ENCODE measurements at places on chromosomes 7 and 10. TPM values are rescaled to one million over a fixed set of nuclear protein-coding genes. Genes with fewer than 3 reads are reported as not detected.

- H3K4me1 ChIP-seq, result peaks cover 3% of the 10 kb centered on the region
- DNase-seq, result no peak
- H3K4me3 ChIP-seq, result no peak overlapping the region
- H3K36me3 ChIP-seq, result no peaks in the 10 kb centered on the region
- no peak overlapping the region for H3K27ac ChIP-seq
These were observed 17.1 kb upstream of the SCIN start for GRCh38 chr7:12553416-12553815.

GRCh38 chr10:133156674-133157579 is 3.1 kb upstream of the KNDC1 start:
- H3K27ac ChIP-seq, result no peak overlapping the region
- no peak overlapping the region for H3K4me3 ChIP-seq
- H3K27me3 ChIP-seq, result peaks cover 29% of the 10 kb centered on the region
- DNase-seq, result no peak
- no peaks in the 10 kb centered on the region for H3K4me1 ChIP-seq

DNA sequence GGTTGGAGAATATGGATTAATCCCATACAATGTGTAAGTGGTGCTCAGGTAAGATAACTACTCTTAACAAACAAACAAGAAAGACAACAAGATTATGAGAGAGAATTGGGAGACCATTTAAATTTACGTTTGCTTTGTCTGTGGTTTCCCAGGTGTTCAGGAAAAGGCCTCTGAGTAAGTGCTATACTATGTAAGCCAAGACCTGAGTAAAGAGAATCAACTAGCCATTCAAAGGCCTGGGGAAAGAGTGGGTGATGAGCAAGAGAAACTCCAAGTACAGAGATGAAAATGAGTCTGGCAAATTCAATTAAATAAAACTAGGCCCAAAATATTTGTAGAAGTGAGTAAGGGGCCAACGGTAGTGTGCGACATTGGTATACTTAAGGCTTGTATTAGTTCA is 9.9 kb downstream of the CSTF2T start:
- H3K27me3 ChIP-seq, result no peaks in the 10 kb centered on the region
- no peak for DNase-seq
- no peak overlapping the region for H3K27ac ChIP-seq
- no peaks in the 10 kb centered on the region for H3K4me1 ChIP-seq

GRCh38 chr10:33012306-33012705 is 54.3 kb upstream of the ITGB1 start:
- H3K4me1 ChIP-seq, result peaks cover 25% of the 10 kb centered on the region
- H3K27ac ChIP-seq, result no peak overlapping the region
- DNase-seq, result no peak
- H3K4me3 ChIP-seq, result no peak overlapping the region

GRCh38 chr10:99233689-99234037 is 2.0 kb downstream of the HPSE2 start:
- no peak overlapping the region for H3K27ac ChIP-seq
- peaks cover 27% of the 10 kb centered on the region for H3K4me1 ChIP-seq
- H3K4me3 ChIP-seq, result peak overlapping the region; percentile 72
- H3K36me3 ChIP-seq, result no peaks in the 10 kb centered on the region

- H3K4me1 ChIP-seq, result peaks cover 18% of the 10 kb centered on the region
- no peak for DNase-seq
- no peaks in the 10 kb centered on the region for H3K27me3 ChIP-seq
- H3K27ac ChIP-seq, result peak overlapping the region; percentile 65
- no peaks in the 10 kb centered on the region for H3K36me3 ChIP-seq
- H3K4me3 ChIP-seq, result no peak overlapping the region
These were observed 434.2 kb upstream of the POT1 start for GRCh38 chr7:125363873-125364272.

CRYGN gene
- not detected for total RNA-seq

MYH16 gene
- total RNA-seq, result not detected
